ENCODE measurements at places on chromosomes 2 and 18. TPM values are rescaled to one million over a fixed set of nuclear protein-coding genes. Genes with fewer than 3 reads are reported as not detected.
A peak's percentile ranks its signal among the peaks of the same experiment; 100 is the strongest.

The PLEK gene
- total RNA-seq, result 2.7 TPM

The ANKRD23 gene
- 6.8 TPM for total RNA-seq

DNA sequence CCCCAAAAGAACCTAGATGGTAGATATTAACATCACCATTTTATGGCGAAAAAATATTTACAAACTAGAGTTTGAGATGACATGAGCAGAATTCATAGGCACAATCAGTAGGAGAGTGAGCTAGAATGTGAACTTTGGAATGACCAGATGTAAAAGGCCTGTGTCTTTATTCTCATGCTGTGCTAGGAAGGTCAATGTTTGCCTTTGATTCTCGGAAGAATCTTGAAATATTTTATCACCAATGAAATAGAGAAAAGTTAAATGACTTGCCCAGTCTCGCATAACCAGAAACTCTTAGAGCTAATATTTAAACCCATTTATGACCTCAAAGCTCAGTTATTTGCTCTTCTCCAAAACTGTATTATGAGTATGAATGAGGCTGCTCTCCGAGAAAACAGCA lies 9.2 kb upstream of the REG3G start:
- H3K36me3 ChIP-seq, result no peaks in the 10 kb centered on the region
- no peaks in the 10 kb centered on the region for H3K4me1 ChIP-seq
- no peak overlapping the region for H3K4me3 ChIP-seq
- H3K27me3 ChIP-seq, result no peaks in the 10 kb centered on the region
- ATAC-seq, result no peak

- peak; percentile 54 for ATAC-seq
- no peaks in the 10 kb centered on the region for H3K4me1 ChIP-seq
- no peaks in the 10 kb centered on the region for H3K36me3 ChIP-seq
- H3K27me3 ChIP-seq, result no peaks in the 10 kb centered on the region
Observed at GRCh38 chr2:233976690-233977294, 59.6 kb downstream of the TRPM8 start.

DNA sequence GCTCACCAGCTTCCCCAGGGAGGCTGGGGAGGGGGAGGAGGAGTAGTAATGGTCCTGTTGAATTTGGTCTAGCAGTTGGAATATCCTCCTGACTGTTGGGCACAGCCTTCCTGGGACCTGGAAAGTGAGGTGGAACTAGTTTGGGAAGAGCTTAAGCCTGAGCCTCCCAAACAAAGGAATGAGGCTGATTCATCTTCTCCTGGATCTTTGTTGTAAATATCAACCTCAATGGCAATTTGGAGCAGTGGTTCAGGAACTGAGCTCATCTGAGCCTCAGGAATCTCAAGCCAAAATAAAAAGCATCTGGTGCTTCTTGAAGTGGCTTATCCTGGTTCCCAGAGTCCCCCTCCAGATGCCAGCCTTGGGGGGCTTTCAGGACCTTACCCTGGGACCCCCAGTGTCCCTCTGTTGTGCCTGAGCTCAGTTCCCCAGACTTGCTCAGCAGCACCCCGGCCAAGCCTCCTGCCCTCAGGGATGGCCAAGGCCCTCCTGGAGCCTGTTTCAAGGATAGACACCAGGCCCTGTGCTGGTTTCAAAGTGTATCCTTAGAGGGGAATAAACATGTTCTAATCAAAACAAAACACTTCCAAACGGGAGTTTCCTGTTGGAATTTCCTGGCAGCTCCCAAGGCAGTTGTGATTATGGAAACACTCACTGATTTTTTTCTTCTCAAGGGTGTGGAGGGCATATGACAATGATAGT lies 112.6 kb downstream of the DDX1 start:
- ATAC-seq, result no peak
- H3K36me3 ChIP-seq, result no peaks in the 10 kb centered on the region
- H3K27me3 ChIP-seq, result peaks cover 13% of the 10 kb centered on the region
- H3K4me1 ChIP-seq, result no peaks in the 10 kb centered on the region

The EFEMP1 gene
- total RNA-seq, result not detected

The MYL1 gene
- not detected for total RNA-seq

- H3K4me1 ChIP-seq, result no peaks in the 10 kb centered on the region
- no peaks in the 10 kb centered on the region for H3K27me3 ChIP-seq
- peaks cover 16% of the 10 kb centered on the region for H3K36me3 ChIP-seq
- no peak overlapping the region for H3K4me3 ChIP-seq
- no peak overlapping the region for H3K27ac ChIP-seq
- ATAC-seq, result no peak
Observed at GRCh38 chr2:72765997-72766609, 59.7 kb downstream of the EXOC6B start.

GRCh38 chr18:54181856-54182602 lies 42.4 kb downstream of the MBD2 start:
- peak; percentile 85 for ATAC-seq
- peaks cover 1% of the 10 kb centered on the region for H3K4me1 ChIP-seq
- H3K36me3 ChIP-seq, result peaks cover 60% of the 10 kb centered on the region
- no peak overlapping the region for H3K4me3 ChIP-seq

GRCh38 chr18:24818441-24818840 lies 358.0 kb downstream of the HRH4 start:
- ATAC-seq, result no peak
- H3K27ac ChIP-seq, result no peak overlapping the region
- H3K36me3 ChIP-seq, result no peaks in the 10 kb centered on the region
- H3K4me1 ChIP-seq, result no peaks in the 10 kb centered on the region
- H3K27me3 ChIP-seq, result peaks cover 13% of the 10 kb centered on the region
- no peak overlapping the region for H3K4me3 ChIP-seq

- no peak overlapping the region for H3K27ac ChIP-seq
- no peaks in the 10 kb centered on the region for H3K27me3 ChIP-seq
Observed at GRCh38 chr2:100801402-100801801, 18.5 kb upstream of the NPAS2 start.

DNA sequence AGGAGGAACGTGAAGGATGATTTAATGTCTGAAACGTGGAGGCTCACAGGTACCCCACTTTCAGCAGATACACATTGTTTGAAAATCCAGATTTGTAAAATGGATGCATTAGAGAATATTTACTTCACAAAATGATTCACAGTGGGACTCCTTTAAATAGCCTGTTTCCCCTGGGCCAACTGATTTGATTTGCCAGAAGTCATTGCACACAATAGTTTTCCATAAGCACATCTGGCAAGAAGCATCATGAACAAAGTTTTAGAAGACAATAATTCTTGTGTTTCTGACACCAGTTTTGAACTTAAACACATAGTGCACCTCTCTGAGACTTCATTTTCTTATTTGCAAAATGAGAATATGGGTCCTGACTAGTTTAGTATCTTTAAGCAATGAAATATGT lies 451.4 kb upstream of the SLC14A2 start:
- no peak for ATAC-seq
- H3K27ac ChIP-seq, result no peak overlapping the region
- no peaks in the 10 kb centered on the region for H3K36me3 ChIP-seq
- no peak overlapping the region for H3K4me3 ChIP-seq
- no peaks in the 10 kb centered on the region for H3K4me1 ChIP-seq

- no peak for ATAC-seq
- H3K27me3 ChIP-seq, result peaks cover 20% of the 10 kb centered on the region
- no peak overlapping the region for H3K27ac ChIP-seq
- no peak overlapping the region for H3K4me3 ChIP-seq
Observed at GRCh38 chr2:237256887-237257286, 157.1 kb downstream of the COL6A3 start.

The GREB1L gene
- total RNA-seq, result not detected

- H3K27ac ChIP-seq, result no peak overlapping the region
- no peaks in the 10 kb centered on the region for H3K4me1 ChIP-seq
- no peaks in the 10 kb centered on the region for H3K27me3 ChIP-seq
Observed at GRCh38 chr18:51128533-51128932, 68.9 kb downstream of the MEX3C start.

- H3K4me1 ChIP-seq, result no peaks in the 10 kb centered on the region
- H3K27me3 ChIP-seq, result no peaks in the 10 kb centered on the region
- H3K36me3 ChIP-seq, result no peaks in the 10 kb centered on the region
- H3K27ac ChIP-seq, result no peak overlapping the region
Observed at GRCh38 chr18:64674694-64675093, 525.8 kb upstream of the LINC00305 start.

The MALL gene
- total RNA-seq, result 0.13 TPM

The AOX1 gene
- total RNA-seq, result 0.04 TPM

The INPP5D gene
- total RNA-seq, result 81.6 TPM

DNA sequence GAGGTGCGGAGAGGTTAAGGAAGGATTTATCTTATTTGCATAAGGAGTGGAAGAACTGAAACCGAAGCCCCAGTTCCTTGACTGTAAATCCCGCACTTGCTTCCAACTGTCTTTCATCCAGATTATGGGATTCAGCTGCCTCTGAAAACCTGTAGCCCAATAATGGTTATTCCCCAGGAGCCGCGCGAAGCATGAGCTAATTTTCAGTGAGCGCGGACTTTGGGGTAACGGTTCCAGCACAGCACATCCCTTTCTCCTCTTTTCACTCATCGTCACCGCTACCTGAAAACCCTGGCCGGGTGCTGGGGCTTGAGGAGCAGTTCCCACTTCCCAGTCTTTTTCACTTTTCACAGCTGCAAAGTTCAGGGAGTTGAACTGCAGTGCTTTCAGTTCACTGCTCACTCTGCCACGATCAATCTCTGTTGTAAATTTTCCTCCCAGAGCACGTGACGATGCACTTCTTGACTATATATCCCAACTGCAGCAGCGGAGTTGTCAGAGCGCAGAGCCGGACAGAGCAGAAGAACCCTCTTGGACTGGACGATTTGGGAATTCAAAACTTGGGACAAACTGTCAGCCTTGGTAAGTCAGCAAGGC lies at the start of gene KCNE4:
Gene KCNE4 (plus strand): TSS at position 498 of the 597 bp plus-strand sequence. CDS start 641 bp downstream, outside the sequence.
- ATAC-seq, result no peak
- peaks cover 17% of the 10 kb centered on the region for H3K27me3 ChIP-seq
- H3K4me3 ChIP-seq, result no peak within 1 kb of the TSS
- H3K4me1 ChIP-seq, result no peaks in the 10 kb centered on the region

The KCNJ3 gene
- not detected for total RNA-seq

The SP5 gene
- total RNA-seq, result 0.19 TPM

DNA sequence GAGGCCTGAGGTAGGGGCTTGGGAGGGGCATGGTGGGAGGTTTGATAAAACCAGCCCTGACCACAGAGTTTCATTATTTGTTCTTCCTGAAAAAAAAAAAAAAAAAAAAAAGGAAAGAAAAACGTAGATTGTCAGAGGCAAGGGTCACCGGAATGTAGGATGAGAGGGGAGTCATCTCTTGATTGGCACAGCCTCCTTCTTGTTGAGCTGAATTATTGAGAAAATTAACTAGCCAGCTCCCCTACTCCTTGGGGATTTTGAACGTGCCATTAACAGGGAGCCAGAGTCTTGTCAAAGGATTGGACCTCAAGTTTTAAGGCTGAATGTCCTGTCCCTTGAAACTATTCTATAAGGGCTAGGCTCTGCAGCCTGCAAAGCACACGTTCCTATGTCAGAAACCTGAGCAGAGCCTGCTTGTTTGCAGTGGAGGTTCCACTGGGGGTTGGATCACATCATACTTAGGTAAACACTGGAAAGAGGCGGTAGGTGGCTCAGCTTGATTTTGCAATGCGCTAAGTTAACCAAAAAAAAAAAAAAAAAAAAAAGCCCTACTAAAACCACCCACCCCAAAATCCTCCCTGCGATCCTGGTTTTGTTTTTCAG lies 2.3 kb downstream of the INHBB start:
- no peaks in the 10 kb centered on the region for H3K36me3 ChIP-seq
- H3K27ac ChIP-seq, result no peak overlapping the region
- peaks cover 26% of the 10 kb centered on the region for H3K27me3 ChIP-seq
- no peak overlapping the region for H3K4me3 ChIP-seq

- peaks cover 7% of the 10 kb centered on the region for H3K4me1 ChIP-seq
- no peaks in the 10 kb centered on the region for H3K36me3 ChIP-seq
- peak overlapping the region; percentile 83 for H3K27ac ChIP-seq
- H3K27me3 ChIP-seq, result no peaks in the 10 kb centered on the region
Observed at GRCh38 chr2:217790195-217790594, 212.6 kb downstream of the TNS1 start.

- peaks cover 3% of the 10 kb centered on the region for H3K27me3 ChIP-seq
- H3K36me3 ChIP-seq, result no peaks in the 10 kb centered on the region
- no peak overlapping the region for H3K4me3 ChIP-seq
- H3K4me1 ChIP-seq, result no peaks in the 10 kb centered on the region
Observed at GRCh38 chr2:200777275-200777674, 34.4 kb upstream of the BZW1 start.

DNA sequence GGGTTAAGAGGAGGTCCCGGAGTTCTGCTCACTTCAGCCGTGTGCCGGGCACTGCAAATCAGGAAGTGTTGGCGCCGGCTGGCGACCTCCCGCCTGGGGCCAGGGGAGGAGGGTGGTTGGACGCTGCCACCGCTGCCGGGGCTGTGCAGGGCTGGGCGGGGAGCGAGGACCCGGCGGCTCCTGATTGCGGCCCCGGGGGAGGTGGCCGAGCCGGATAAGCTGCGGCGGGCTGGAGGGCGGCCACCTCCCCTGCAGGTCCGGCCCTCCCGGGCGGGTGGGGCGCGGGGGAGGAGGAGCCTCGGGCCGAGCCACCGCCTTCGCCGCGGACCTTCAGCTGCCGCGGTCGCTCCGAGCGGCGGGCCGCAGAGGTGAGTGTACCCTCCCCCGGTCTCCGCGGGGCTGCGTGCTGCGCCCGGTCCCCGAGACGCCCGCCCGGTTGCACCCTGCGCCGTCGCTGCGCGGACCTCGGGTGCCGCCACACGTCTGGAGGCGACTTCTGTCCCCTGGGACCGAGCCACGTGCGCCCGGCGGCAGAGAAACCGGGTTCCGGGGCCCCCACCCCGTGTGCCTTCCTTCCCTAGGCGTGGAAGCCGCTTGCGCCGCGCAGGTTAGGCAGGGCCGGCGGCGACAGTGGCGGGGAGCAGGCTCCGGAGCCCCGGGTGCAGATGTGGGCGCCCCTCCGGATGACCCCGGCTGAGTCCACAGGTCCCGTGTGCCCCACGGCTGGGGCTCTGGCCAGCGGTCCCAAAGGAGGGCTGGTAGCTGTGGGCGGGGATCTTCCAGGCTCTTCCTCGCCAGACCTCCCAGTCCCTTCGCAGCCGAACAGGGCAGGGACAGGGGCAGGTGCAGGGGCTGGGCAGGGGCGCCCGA lies at the start of gene STEAP3:
Gene STEAP3 (plus strand): TSS at position 314 of the 870 bp plus-strand sequence. CDS start 7,179 bp downstream, outside the sequence.
- peaks cover 32% of the 10 kb centered on the region for H3K27me3 ChIP-seq
- no peaks in the 10 kb centered on the region for H3K36me3 ChIP-seq
- no peaks in the 10 kb centered on the region for H3K4me1 ChIP-seq
- ATAC-seq, result peak; percentile 38
- H3K27ac ChIP-seq, result no peak within 1 kb of the TSS
- H3K4me3 ChIP-seq, result peak within 1 kb of the TSS; percentile 10

GRCh38 chr2:190679813-190680591 lies 31.1 kb downstream of the NAB1 start:
- H3K36me3 ChIP-seq, result peaks cover 31% of the 10 kb centered on the region
- peaks cover 35% of the 10 kb centered on the region for H3K4me1 ChIP-seq
- peak overlapping the region; percentile 66 for H3K4me3 ChIP-seq
- ATAC-seq, result peak; percentile 53
- H3K27ac ChIP-seq, result peak overlapping the region; percentile 90

DNA sequence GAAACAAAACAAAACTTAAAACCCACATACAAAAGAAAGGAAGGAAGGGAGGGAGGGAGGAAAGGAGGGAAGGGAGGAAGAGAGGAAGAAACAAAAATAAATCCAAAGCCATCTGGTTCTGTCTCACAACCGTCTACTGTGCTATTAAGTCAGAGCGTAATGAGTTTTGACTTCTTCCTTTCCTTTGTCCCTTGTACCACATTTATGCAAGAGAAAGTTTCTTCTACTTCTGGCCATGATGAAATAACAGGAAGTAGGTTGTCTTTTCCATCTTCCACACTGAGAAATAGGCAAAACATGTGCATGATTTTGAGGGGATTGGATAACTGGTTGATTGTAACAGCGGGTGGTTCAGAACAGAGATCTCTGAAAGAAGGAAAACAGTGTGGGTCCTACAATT lies 121.4 kb downstream of the CTAGE1 start:
- no peaks in the 10 kb centered on the region for H3K36me3 ChIP-seq
- no peak overlapping the region for H3K27ac ChIP-seq
- H3K27me3 ChIP-seq, result no peaks in the 10 kb centered on the region
- no peaks in the 10 kb centered on the region for H3K4me1 ChIP-seq
- no peak overlapping the region for H3K4me3 ChIP-seq
- no peak for ATAC-seq

- H3K4me1 ChIP-seq, result peaks cover 5% of the 10 kb centered on the region
- no peak overlapping the region for H3K27ac ChIP-seq
- H3K27me3 ChIP-seq, result peaks cover 63% of the 10 kb centered on the region
- no peak for ATAC-seq
Observed at GRCh38 chr18:26653943-26654615, 105.7 kb upstream of the KCTD1 start.

Data from activated T-helper 17 cell treated with anti-CD3 and anti-CD28 coated beads, Interleukin-2, amount 50 U/mL, for 72 hours (primary cell).